ENCODE measurements at places on chromosomes 11 and 22. TPM values are rescaled to one million over a fixed set of nuclear protein-coding genes. Genes with fewer than 3 reads are reported as not detected.

The FBLN1 gene
- total RNA-seq = 0.63 TPM

DNA sequence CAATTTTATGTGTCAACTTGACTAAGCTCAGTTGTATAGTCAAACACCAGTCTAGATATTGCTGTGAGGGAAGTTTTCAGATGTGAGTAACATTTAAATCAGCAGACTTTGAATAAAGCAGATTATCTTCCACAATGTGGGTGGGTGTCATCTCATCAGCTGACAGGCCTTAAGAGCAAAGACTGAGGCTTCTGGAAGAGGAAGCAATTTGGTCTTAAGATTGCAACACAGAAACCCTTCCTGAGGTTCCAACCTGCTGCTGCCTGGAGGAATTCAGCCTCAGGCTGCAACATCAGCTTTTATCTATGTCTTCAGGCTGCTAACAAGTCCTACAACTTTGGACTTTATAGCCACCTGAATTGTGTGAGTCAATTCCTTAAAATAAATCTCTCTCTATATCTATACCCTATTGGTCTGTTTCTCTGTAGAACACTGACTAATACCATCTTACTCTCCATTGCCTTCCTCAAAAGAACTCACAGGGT lies 277.2 kb upstream of the PLET1 start:
- DNase-seq = no peak

- no peak for DNase-seq
These were observed 62.2 kb downstream of the SGSM3 start for GRCh38 chr22:40432625-40433024.

- peak; percentile 11 for DNase-seq
These were observed 80.0 kb upstream of the TIMP3 start for GRCh38 chr22:32721328-32722180.

DNA sequence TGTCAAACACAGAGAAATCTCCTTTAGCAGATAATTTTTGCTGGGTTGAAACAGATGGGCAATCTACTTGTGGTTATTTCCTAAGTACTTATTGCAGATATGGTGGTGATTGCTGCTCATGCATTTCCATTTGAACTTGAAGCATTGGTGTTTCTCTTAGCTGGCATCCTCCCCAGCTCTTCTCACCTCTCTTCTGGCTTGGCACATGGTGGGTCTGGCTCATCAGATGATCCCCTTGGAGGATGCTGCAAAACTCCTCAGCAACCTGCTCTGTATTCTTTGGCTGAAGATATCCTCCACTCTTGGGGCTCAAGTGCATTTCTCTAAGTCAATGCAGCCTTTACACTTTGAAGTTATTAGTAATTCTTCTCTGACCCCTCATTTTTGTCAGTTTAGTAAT lies 87.3 kb upstream of the MYO18B start:
- no peak for DNase-seq

- no peak for DNase-seq
These were observed 25.1 kb upstream of the CAVIN3 start for GRCh38 chr11:6345366-6345765.

GRCh38 chr22:37021041-37021440 lies 1.5 kb downstream of the MPST start:
- DNase-seq = no peak

The UPK3A gene
- total RNA-seq = 6.0 TPM

DNA sequence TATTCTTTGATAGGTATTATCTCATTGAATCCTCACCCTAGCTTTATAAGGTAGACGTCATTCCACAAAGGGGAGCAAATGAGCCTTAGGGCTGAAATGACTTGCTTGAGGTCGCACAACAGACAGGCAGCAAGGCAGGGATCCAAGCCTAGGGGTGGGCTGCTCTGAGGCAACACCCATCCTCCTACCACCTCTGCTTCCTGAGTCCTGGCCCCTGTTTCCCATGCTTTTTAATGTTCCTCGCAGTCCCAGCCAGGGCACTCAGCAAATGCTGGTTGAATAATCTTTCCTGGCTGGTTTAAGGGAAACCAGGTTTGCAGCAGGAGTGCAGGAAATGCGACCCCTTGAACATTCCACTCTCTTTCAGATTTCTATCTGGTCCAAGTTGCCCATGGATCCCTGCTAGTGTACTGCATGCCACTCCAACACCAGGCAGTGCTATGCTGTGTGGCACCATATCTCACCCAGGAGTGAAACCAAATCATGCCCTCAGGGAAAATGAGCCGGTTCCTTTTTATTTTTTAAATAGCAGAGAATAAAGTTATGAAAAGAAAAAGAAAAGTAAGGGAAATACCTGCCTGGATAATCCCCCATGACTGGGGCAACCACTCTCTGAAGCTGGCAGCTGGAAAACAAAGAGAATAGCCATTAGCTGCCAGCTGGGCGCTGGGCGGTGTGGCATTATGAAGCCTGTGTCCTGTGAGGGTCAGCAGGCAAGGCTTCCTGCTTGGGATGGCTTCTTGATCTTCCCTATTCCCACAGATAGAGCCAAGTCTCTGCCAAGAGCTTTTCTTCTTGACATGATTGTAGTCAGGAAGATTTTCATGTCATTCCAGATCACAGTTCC lies 21.8 kb downstream of the MICAL2 start:
- DNase-seq = no peak

GRCh38 chr11:76348348-76348747 lies 32.6 kb downstream of the THAP12 start:
- DNase-seq = no peak

The CECR2 gene
- not detected for total RNA-seq

The XKR3 gene
- not detected for total RNA-seq

- peak; percentile 99 for DNase-seq
These were observed 490 bp upstream of the BMAL1 start for GRCh38 chr11:13276832-13277767.

GRCh38 chr11:47979378-47980087 lies 826 bp upstream of the PTPRJ start:
- peak; percentile 72 for DNase-seq

- DNase-seq = peak; percentile 94
These were observed 1.6 kb upstream of the EHBP1L1 start for GRCh38 chr11:65574109-65574810.

The FIBIN gene
- total RNA-seq = not detected

The IGF2 gene
- 11.4 TPM for total RNA-seq

The SCUBE1 gene
- total RNA-seq = 0.03 TPM

The MS4A6E gene
- not detected for total RNA-seq

GRCh38 chr11:19940831-19941230 lies 219.4 kb downstream of the DBX1 start:
- DNase-seq = no peak

- DNase-seq = peak; percentile 17
These were observed 13.8 kb upstream of the OR51M1 start for GRCh38 chr11:5369789-5370188.

DNA sequence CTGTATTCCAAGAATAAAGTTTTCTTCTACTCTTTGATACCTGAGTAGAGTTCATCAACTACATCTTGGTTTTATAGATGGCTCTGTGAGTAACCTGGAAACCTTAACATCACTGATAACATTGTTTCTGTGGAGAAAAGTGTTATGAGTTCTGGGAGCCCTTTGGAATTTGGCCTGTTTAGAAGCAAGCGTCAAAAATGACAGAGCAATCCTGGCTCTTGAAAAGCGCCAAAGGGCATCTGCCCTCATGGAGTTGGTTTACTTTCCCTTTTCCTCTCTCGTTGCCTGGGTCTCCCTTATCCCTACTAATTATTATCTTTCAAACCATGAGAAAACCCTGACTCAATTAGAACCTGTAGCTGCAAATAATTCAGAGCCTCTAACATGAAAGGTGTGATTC lies 140.1 kb downstream of the DBX1 start:
- no peak for DNase-seq

GRCh38 chr11:6357222-6357621 lies 33.1 kb upstream of the SMPD1 start:
- DNase-seq = no peak

GRCh38 chr11:47305734-47306483 lies 36.0 kb downstream of the MADD start:
- no peak for DNase-seq

The FAM181B gene
- total RNA-seq = not detected

The MPZL3 gene
- total RNA-seq = 11.7 TPM

GRCh38 chr11:118306556-118306955 lies 2.0 kb downstream of the CD3E start:
- no peak for DNase-seq

The CLDN5 gene
- not detected for total RNA-seq

The ACAD8 gene
- 25.9 TPM for total RNA-seq

GRCh38 chr11:69529001-69529400 lies 47.5 kb downstream of the LINC01488 start:
- no peak for DNase-seq

DNA sequence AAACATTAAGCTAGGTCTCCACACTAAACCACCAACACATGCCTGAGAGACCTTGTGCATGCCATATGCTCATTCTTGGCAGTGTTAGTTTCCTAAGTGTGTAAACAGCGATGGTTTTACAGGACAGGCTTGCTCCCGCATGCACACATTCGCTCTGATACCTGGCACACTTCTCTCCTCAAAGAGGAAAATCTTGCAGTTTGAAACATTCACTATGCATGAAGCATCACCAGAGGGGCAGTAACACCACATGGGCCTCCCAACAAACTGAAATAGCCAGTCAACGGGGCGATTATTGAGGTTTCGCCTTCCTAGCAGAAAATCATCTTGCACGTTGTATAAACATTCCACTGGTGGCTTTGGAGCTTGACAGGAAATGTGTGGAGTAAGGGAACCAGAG lies 52.6 kb downstream of the ABTB2 start:
- no peak for DNase-seq

DNA sequence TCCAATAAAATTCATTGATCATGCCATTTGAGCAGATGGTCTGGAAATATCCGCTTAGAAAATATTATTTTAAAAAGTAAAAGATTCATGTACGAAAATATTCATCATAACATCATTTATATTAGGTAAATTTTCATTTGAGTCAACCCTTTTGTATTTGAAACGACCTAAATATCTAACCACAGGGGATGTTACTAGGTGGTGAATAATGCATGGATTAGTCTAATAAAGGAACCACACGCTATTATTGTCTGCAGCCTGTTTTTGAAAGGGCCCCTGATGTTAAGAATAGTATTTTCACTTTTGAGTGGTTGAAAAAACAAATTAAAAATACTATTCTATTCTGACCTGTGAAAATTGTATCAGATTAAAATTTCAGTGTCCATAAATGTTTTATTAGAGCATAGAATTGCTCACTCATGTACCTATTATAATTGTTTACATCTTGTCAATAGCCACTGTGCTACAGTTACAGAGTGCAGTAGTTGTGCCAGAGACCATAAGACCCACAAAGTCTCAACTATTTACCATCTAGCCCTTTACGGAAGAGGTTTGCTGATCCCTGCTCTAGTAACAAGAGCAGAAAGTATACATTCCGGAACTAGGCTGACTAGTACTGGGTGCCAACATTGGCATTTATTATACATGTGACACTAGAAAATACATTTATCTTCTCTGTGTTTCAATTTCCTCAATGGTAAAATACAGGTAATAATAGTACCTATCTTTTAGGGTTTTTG lies 176.1 kb downstream of the LRRC4C start:
- no peak for DNase-seq

All from HT-29 (cell line).